ENCODE measurements at places on chromosomes 3 and 15.

- no peak for DNase-seq
Observed at GRCh38 chr15:78982736-78983135, 37.9 kb upstream of the CTSH start.

GRCh38 chr3:41424543-41425300 is 225.4 kb downstream of the CTNNB1 start:
- DNase-seq, result no peak

DNA sequence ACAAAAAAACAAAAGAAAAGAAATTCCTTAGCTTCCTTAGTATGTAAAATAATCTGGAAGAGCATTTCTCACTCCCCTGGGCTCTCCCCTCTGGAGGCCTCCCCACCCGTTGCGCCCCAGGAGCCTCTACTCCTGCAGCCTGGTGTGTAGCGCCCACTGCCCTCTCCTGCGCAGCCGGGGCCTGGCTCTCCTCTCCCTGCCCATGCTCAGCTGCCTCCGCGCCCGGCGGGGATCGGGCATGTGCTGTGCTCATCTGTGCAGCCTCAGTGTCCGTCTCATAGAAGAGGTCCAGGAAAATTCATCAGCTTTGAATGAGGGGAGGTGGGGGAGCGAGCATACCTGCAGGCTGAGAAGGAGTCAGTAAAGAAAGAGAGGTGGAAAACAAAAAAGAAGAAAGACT is 203.9 kb downstream of the ATP10A start:
- no peak for DNase-seq

DNA sequence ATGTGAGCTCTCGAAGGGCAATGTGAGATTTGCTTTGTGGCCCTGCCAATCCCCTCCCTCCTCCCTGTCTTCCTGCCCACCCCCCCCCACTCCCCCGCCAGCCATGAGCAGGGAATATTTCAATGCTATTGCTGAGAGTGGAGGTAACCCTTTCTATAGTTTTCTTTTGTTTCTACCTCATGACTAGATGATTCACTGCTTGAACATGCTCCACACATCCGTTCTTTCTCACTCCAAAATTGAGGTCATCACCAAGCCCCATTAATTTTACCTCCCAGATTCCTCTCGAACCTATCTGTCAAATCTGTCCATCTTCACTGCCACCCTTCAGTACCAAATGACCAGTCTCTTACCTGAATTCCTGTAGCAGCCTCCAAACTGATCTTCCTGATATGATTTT is 12.2 kb downstream of the ZNF774 start:
- DNase-seq, result no peak

DNA sequence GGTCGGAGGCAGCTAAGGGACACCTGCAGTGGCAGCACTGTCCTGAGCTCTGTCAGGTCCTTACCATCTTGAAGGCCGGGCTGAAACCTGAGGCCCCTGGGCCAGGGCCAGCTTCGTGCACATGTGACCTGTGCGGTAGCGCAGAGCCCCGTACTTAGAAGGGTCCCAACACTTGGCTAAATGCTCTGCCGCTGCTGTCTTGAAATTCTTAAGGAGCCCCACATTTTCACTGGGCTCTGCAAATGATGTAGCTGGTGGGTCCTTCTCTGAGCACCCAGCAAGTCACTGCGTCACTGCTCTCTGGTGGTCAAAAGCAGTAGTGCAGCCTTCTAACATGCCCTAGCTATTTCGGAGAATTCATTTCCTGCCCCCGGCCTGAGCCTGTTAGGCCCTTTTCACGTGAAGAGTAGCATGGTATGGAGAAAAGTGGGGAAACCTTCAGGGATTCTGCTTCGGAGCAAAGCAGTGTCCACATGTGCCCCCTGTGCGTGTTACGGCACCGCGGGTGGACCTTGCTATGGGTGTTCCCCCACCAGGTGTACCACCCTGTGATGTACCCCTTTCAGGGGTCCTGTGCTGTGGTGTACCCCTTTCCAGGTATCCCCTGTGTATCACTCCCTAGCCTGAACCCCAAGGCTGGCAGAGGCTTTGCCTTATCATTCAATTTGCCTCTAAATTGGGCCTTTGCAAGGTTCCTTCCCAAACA is 79.7 kb downstream of the TMEM266 start:
- DNase-seq, result peak; percentile 25
